ENCODE measurements at places on chromosomes 3 and 15.

- DNase-seq = peak; percentile 70
Observed at GRCh38 chr3:48507256-48508061, 3.5 kb upstream of the SHISA5 start.

- peak; percentile 64 for DNase-seq
Observed at GRCh38 chr3:38649500-38650247, at the start of gene SCN5A. Gene SCN5A, minus strand, starts transcription at chr3:38649687. Its CDS starts 16,380 bp downstream, at chr3:38633307.

DNA sequence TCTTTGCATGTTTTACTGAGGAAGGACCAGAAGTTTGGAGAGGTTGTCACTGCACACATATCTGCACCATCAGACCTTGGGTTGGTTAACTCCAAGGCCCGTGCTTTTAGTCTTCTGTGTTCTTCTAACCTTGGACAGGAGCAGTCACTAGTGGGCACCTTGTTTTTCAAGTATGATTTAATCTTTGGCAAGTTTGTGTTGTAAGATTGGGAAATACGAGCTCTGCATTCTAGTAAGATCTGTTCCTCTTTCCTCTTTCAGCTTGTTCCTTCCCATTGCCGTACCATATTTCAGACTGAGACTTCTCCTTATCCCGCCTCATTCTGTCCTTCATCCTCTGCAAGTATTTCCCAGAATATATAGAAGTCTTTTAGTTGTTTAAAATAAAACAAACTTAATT lies 5.1 kb downstream of the TMOD2 start:
- DNase-seq = no peak

GRCh38 chr3:36132214-36132613 lies 248.1 kb upstream of the STAC start:
- no peak for DNase-seq

GRCh38 chr3:71119171-71119570 lies 464.4 kb downstream of the FOXP1 start:
- no peak for DNase-seq

- no peak for DNase-seq
Observed at GRCh38 chr15:77607111-77607893, 25.4 kb downstream of the LINGO1 start.

DNA sequence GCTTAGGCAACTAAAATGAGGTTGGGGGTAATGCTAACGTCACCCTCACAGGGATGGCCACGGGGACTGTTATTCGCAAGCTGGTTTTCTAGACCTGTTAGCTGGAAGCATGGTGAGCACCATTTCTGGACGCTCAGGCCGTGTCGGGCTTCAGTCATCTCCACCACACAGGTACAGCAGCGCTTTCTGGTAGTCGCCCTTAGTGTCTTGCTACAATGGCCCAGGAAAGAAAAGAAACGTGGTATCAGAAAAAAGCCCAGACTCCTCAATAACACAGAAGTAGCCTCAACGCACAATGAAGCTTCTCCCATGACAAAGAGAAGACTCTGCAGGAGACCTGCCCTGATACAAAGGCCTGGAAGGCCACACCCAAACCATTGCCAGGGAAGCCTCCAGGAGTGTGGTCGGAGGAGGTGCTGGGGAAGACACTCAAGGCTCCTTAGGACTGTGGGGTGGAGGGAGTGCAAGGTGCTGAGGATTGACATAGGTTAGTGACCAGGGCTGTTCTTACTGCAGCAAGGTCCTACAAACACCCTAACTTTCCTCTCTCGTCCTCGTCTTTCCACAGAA lies 50.2 kb downstream of the ANXA2 start:
- no peak for DNase-seq

DNA sequence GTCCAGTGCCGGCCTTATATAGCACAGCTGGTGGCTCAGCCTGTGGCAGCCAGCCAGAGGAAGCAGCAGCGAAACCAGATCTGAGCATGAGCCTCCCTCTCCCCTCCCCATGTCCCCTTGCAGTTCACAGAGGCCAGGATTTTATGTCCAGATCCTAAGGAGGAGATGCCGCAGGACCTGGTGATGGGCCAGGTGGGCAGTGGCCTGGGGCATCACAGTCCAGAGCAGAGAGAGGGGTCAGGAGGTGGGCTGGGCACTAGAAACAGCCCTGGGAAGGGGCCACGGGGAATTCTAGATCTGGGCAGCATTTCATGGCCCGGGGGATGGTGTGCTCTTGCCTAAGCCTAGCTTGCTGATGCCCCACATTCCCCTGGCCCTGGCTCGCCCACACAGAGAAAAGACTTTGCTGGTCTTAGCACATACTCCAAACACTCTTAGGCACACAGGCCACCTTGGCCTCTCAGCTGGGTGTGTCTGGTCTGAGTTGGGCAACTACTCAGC lies 259 bp upstream of the CILP start:
- no peak for DNase-seq

DNA sequence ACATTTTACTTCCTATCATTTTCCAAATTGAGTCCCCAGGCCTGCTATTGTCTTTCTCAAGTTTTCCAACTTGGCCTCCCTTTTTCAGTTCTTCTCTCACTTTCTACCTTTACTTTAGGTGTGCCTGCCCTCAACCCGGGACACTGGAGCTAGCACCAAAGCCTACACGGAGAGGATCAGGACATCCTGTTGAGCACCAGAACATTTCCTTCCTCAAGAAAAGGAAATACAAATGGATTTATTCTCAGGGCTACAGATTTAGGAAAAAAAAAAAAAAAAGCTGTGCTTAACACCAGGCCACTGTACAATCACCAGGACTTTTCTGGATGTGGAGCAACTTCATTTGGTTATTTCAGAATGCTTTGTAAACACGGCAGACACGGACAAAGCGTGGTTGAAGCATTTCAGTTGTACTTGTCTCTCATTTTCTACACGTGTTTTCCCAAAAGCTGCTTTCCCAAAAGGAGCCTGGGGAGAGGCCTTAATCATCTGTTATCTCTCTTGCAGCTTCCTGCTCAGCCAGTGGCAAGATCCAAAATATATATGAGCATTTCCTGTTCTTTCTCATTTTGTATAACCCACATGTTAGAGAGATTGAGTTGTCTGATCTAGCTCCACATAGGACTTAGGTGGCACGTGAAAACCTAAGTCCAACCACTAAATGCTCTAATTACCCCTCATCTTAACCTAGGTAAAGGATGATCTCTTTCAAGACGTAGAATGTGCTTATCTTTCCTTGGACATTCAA lies 15.5 kb upstream of the ATP1B3 start:
- DNase-seq = no peak

- DNase-seq = peak; percentile 55
Observed at GRCh38 chr3:23810343-23811184, 4.8 kb downstream of the UBE2E1 start.

- DNase-seq = no peak
Observed at GRCh38 chr3:124601190-124601589, 129.1 kb upstream of the UMPS start.

GRCh38 chr3:138124188-138124587 lies 8.0 kb downstream of the A4GNT start:
- no peak for DNase-seq

- DNase-seq = no peak
Observed at GRCh38 chr15:84400017-84400740, 164.6 kb downstream of the GOLGA6L4 start.

DNA sequence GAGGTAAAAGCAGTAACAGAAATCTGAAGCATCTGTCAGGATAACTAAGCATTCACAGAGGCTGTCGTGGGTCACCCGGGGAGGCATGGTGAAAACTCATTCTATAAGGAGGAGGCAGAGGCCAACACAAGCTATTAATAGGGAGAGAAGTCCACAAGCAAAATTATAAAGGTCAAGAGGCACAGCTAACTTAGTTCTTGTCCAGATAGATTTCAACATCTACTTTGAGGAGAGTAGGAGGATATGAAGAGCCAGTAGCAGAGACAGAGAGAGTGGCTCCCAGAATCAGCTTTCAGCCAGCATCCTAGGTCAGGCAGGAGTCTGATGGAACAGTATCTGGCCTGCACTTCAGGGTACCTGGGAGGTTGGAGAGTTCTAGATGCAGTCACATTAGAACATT lies 95.3 kb downstream of the STAC start:
- DNase-seq = no peak

DNA sequence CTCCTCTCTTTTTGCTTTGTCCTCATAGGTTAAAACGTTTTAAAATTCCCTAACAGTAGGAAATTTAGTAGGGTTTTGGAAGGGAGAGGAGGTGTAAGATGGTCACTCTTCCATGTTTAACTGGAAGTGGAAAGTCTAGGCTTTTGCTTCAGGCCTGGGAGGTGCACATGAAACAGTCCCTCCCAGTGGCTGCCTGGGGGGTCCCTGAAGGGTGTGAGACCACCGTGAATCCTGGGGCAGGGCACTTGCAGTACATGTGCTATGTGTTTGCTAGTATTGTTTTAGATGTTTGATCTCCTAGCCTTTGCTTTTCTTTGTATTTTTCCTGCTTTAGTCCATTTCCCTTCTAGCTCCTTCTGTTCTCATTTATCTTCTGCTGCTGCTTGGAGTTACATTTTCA lies 178.5 kb downstream of the THSD4 start:
- no peak for DNase-seq

GRCh38 chr3:184977796-184978195 lies 165.8 kb downstream of the VPS8 start:
- DNase-seq = no peak

DNA sequence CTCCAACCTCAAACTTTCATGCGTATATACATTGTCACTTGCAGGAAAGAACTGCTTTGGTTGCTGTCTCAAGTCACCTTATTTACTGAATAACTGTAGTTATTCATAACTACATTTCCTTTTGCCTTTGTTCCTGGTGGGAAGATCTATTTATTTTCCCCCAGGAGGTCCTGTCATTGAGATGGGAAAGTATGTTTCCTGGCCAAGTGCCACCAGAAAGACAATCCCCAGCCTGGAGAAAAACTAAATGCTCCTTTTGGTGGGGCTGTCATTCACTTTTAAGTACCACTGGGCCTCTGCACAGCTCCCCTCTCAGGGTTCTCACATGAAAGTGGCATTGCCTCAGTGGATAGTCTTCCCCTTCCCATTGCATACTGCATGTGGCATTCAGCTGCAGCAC lies 59.8 kb downstream of the LRRC3B start:
- no peak for DNase-seq

- no peak for DNase-seq
Observed at GRCh38 chr3:155791190-155791589, 14.9 kb downstream of the C3orf33 start.

DNA sequence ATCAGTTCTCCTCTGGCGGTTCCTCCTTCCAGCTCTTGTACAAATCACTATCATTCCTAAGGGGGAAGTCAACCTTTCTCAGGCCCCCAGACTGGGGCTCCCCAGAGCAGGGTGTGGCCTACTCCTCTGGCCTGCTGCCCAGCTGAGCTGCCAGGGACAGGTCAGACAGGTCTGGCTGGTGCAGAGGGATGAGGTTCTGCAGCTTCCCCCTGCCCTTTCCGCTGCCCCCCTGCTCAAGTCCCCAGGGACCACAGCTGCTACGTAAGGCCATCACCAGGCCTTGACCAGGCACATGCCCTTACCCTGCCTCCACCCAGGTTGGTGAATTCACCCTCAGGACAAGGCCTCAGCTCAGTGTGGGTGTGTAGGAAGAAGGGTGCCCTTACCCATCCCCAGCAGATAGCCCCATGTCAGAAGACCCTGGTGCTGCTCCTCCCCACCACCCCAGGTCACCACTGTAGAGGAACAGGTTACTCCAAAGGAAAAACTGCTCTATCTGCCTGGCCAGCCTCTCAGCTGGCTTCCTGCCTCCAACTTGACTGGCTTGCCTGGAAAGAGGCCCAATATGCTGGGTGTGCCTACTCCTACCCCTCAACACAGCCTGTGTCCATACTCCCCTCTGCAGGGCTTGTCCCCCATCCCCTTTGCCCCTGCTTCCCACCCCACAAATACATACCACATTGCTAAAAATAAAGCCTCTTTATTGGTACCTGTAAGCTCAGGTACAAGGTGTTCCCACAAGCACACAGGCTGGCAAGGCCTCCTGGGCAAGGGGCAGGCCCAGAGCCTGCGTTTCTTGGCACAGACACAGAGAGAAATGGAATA lies 12.0 kb downstream of the CSRNP1 start:
- DNase-seq = no peak

- no peak for DNase-seq
Observed at GRCh38 chr15:66938114-66938830, 127.1 kb upstream of the SMAD3 start.

DNA sequence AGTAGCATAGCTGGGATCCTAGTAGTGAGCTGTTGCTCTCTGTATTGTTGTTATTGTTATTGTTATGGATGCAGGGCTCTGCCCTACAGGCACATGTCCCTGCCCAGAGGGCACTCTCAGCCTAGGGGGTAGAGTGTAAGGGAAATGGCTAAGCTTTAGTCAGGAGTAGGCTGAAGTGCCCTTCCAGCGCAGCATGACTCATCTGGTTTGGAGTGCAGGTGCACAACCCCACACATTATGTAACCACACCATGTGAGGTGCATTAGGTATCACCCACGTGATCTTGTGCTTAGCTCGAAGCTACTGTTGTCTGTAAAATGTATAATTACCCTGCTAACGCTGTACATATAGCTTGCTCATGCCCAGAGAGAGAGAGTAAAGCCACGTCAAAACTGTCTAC lies 48.3 kb upstream of the TIPARP start:
- no peak for DNase-seq

GRCh38 chr3:123021996-123022510 lies 5.5 kb downstream of the SEMA5B start:
- DNase-seq = no peak

GRCh38 chr15:53513431-53513830 lies 246.0 kb downstream of the WDR72 start:
- DNase-seq = no peak

- no peak for DNase-seq
Observed at GRCh38 chr3:13563321-13563720, 14.4 kb downstream of the FBLN2 start.

- DNase-seq = peak; percentile 54
Observed at GRCh38 chr15:80780416-80781221, 1.4 kb downstream of the CEMIP start.

DNA sequence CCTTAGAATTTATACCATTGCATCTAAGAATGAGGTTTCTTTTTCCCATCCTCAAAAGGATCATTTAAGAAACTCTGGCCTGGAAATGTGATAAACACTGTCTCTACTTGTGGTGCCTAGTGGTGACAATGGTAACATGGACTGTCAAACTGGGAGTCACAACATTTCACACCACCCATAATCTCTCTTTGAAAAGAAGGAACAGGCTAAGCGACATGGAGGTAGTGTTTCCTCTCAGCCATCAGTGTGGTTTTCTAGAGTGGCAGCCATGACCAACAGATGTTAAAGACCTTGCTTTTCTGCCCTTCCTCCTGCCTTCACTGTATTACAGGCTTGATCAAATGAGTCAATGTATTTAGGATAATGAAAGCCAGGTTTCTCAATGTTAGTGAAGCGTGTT lies 283.1 kb upstream of the STAC start:
- no peak for DNase-seq

- no peak for DNase-seq
Observed at GRCh38 chr3:11002371-11002807, 9.8 kb downstream of the SLC6A1 start.

- DNase-seq = no peak
Observed at GRCh38 chr15:80456517-80457492, 52.6 kb downstream of the ARNT2 start.

GRCh38 chr3:14110699-14111098 lies 14.0 kb downstream of the CHCHD4 start:
- DNase-seq = no peak

- DNase-seq = no peak
Observed at GRCh38 chr3:13644341-13645117, 95.6 kb downstream of the FBLN2 start.

All from stimulated activated CD4-positive, alpha-beta T cell treated with anti-CD3 and anti-CD28 coated beads, Interleukin-2, amount 100 ng/mL, for 24 hours (primary cell).